GM03348 (cell line): ENCODE measurements at places on chromosomes 13 and 19.

DNA sequence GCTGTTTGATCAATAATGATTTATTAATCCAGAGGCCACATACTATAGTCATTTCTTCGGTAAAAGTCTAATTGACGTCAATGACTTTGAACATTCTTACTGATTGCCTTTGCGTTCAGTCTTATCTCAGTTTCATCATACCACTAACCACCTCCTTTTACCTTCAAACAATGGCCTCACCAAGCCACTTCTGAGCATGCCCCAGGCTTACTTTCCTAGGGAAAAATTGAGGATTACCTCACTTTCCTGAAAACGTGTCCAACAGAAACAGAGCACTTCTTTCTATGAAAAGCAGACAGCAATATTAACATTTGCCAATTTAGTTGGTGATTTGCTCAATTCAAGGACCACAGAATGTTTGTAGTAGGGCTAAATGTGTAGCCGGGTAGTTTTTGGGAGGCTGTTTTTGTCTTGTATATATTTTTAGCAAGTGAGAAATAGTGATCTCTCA, 157.6 kb downstream of the KLF5 start:
- DNase-seq = peak; percentile 52

DNA sequence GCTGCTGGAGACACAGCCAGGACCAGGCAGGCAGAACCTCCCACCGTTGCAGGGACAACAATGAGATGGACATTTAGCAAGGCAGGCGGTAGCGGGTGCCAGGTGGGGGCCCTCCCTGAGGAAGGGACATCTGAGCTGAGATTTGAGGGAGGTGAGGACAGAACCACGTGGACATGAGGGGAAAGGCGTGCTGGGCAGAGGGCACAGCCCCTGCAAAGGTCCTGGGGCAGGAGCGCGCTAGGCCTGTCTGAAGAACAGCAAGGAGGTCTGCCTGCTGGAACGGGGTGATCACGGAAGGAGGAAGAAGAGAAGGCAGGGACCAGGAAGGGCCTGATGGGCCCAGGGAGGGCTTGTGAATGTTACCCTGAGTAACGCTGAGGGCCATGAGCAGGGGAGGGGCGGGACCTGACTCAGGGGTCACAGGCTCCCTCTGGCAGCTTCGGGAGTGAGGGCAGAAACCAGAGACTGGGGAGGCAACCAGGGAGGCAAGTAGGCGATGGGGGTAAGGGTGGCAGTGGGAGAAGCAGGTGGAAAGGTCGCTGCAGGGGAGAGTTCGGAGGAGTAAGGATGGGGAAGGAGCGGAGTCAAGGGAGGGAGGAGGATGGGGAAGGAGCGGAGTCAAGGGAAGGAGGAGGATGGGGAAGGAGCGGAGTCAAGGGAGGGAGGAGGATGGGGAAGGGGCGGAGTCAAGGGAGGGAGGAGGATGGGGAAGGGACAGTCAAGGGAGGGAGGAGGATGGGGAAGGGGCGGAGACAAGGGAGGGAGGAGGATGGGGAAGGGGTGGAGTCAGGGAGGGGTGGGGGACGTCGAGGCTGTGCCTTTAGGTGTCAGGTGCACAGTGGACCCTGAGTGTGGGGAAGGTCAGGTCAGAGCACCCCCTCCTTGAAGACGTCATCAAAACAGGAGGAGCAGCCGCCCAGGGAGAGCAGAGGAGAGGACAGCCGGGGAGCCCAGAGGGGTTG, 15.7 kb upstream of the B3GNT3 start:
- DNase-seq = peak; percentile 23

- DNase-seq = peak; percentile 80
These were observed 159.0 kb downstream of the USP12 start for GRCh38 chr13:27012482-27013197.

DNA sequence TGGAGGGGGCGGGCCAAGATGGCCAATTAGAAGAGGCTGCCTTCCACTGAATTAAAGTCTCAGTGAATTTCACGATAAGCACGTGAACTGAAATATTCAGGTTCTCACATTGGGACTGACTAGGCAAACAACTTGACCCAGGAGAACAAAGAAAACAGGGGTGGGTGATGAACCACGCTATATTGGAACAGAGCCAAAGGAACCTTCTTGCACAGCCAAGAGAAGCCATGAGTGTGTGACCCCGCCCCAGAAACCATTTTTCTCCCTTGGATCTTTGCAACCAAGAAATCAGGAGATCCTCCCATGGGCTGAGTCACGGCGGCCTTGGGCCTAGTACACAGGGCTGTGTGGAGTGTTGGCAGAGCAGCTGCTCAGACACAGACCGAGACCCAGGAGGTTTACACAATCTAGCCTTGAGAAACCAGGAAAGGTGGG, 36.8 kb downstream of the ERICH4 start:
- no peak for DNase-seq

GRCh38 chr19:49949742-49950589, 11.0 kb downstream of the SIGLEC11 start:
- DNase-seq = no peak

DNA sequence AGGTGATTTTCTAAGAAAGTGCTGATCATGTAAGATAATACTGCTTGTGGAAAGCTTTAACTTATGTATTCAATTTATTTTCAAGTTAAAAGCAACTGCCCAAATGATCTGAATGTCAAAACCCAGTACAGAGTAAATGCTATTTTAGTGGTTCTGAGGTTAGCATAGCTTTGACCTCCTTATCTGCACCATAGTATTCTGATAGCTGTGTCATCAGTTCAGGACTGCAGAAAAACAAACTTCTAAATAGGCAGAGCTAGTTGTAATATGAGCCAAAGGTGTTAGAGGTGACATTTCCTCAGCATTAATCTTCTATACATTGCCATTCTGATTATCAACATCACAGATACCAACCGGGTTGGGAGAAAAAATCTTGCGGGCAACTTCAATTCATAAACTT, 758.7 kb downstream of the SLITRK5 start:
- no peak for DNase-seq
